ENCODE measurements at places on chromosomes 3 and 15. TPM values are rescaled to one million over a fixed set of nuclear protein-coding genes. Genes with fewer than 3 reads are reported as not detected.

- H3K4me1 ChIP-seq = no peaks in the 10 kb centered on the region
- no peak overlapping the region for H3K4me3 ChIP-seq
- H3K36me3 ChIP-seq = no peaks in the 10 kb centered on the region
- DNase-seq = no peak
- no peak overlapping the region for H3K27ac ChIP-seq
These were observed 353.6 kb upstream of the ZNF717 start for GRCh38 chr3:76138921-76139320.

DNA sequence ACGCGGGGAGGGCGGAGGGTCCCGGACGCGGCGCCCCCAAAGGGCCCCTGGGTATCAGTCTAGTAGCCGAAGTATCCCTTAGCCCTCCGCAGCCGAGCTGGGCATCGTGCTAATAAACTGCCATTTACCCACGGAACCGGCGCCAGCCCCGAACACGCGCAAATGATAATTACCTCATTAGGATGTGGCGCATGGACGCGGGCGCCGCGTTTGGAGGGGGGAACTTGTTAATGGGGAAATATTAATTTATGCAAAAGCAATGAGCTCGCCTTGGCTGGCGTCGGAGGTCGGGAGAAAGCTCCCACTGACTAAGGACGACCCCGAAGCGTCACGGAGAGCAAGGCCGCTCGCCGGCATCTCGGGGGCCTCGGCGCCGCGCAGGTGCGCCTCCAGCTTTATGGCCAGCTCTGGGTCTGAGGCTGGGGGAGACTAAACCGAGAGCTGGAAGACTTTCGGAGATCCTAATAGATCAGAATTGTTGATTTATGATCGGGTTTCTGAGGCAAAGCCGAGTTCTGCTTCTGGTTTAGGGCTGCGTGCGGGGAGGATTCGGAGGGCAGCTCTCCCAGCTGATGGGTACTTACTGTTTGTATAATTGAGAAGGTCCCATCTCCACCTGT lies 474 bp upstream of the FEZF2 start:
- no peak overlapping the region for H3K27ac ChIP-seq
- H3K27me3 ChIP-seq = peaks cover 99% of the 10 kb centered on the region
- H3K4me3 ChIP-seq = peak overlapping the region; percentile 3
- no peaks in the 10 kb centered on the region for H3K36me3 ChIP-seq
- peaks cover 15% of the 10 kb centered on the region for H3K4me1 ChIP-seq

GRCh38 chr3:115657168-115657567 lies 33.9 kb downstream of the GAP43 start:
- no peak overlapping the region for H3K27ac ChIP-seq
- H3K4me3 ChIP-seq = no peak overlapping the region
- no peak for DNase-seq
- H3K4me1 ChIP-seq = peaks cover 9% of the 10 kb centered on the region

DNA sequence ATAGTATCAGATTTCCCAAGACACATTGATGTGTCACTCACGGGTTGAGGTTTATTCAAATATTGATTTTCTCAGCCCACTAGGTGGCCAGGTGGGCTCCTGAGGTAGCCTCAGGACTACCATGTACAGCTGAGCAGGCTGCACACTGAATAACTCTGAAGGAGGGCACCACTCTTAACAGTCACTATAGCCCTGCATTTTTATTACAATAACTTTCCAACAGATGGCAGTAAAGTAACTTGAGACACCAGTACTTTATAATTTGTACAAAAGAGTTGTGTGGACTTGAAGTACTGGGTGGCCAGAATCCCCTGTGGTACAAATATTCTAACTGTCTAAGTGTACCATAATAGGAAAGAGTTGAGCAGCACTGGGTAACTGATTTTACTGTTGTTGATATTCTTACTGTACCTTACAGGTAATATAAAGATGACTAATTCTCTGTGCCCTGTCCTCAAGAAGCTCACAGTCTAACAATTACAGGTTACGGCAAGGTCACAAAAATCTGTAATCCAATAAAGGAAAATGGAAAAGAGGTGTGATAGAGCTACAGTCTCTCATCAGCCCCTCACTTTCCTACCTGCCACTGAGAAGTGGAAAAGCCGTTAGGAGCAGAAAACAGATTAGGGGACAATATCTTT lies 76.0 kb downstream of the ETFA start:
- H3K27me3 ChIP-seq = no peaks in the 10 kb centered on the region
- H3K36me3 ChIP-seq = peaks cover 3% of the 10 kb centered on the region
- H3K27ac ChIP-seq = no peak overlapping the region
- no peaks in the 10 kb centered on the region for H3K4me1 ChIP-seq
- H3K4me3 ChIP-seq = no peak overlapping the region

DNA sequence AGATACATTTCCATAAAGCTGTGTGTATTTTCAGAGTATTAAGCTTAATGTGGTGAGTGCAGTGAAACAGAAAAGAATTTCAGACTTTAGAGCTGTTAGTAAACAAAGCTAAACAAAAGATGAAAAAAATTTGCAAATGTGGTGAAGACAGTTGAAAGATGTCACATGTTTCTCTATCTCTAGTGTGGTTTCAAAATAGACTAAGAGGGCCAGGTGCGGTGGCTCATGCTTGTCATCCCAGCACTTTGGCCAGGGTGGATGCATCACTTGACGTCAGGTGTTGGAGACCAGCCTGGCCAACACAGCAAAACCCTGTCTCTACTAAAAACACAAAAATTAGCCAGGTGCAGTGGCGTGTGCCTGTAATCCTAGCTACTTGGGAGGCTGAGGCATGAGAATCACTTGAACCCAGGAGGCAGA lies 466.0 kb upstream of the NR2F2 start:
- H3K4me1 ChIP-seq = no peaks in the 10 kb centered on the region
- H3K36me3 ChIP-seq = no peaks in the 10 kb centered on the region
- H3K27me3 ChIP-seq = no peaks in the 10 kb centered on the region

DNA sequence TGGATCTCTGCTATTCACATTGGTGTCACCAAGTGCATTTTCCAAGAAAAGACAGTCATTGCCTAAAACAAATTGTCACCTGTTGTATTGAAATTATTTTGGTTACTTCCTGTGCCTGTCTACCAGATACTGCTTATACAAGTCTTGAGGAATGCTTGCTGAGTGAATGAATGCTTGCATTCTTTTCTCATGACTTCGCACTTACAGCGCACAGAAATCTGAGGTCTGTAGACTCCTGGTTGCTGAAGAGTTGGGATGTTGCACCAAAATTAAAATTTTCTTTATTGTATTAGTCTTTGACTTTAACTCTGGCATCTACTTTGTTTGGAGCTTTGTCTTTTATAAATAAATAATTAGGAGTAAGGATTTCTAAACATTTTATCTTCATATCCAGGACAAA lies 28.4 kb downstream of the SH3GL3 start:
- no peaks in the 10 kb centered on the region for H3K27me3 ChIP-seq
- no peak overlapping the region for H3K27ac ChIP-seq
- no peaks in the 10 kb centered on the region for H3K4me1 ChIP-seq
- no peak overlapping the region for H3K4me3 ChIP-seq
- no peak for DNase-seq
- H3K36me3 ChIP-seq = no peaks in the 10 kb centered on the region

GRCh38 chr15:80252121-80252518 lies at the start of gene CTXND1:
CTXND1 (minus strand) TSS chr15:80252213; CDS start chr15:80201949, 50,264 bp downstream.
- H3K27me3 ChIP-seq = peaks cover 66% of the 10 kb centered on the region
- no peak for DNase-seq
- peak within 1 kb of the TSS; percentile 47 for H3K4me3 ChIP-seq

- no peak overlapping the region for H3K27ac ChIP-seq
- DNase-seq = no peak
- no peaks in the 10 kb centered on the region for H3K27me3 ChIP-seq
- H3K4me1 ChIP-seq = peaks cover 33% of the 10 kb centered on the region
These were observed 3.2 kb downstream of the RAP2B start for GRCh38 chr3:153165261-153165681.

DNA sequence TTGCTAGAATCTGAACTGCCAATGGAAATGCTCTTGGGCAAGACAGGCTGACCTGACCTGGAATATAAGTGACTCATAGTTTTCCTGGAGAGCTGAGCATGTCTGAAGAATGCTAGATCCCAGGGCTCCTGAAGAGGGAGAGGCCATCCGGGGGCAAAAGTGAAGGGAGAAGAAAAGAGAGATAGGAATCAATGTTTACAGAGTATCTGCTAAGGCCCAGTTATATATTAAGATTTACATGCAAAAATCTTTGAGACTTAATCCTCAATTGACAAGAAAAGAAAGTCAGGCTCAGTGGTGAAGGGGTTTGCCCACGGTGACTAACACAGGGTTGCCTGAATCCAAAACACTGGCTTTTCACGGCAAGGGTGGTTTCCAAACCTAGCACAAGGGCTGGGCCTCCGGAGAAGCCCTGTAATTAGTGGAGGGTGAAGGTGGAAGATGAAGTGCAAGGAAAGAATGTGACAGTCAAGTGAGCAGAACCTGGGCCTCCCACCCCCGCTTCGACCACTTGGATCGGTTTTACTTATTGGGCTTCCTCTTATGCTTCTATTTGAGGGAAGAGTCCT lies 91.7 kb upstream of the FGF12 start:
- no peak overlapping the region for H3K4me3 ChIP-seq
- no peaks in the 10 kb centered on the region for H3K4me1 ChIP-seq
- no peak overlapping the region for H3K27ac ChIP-seq

DNA sequence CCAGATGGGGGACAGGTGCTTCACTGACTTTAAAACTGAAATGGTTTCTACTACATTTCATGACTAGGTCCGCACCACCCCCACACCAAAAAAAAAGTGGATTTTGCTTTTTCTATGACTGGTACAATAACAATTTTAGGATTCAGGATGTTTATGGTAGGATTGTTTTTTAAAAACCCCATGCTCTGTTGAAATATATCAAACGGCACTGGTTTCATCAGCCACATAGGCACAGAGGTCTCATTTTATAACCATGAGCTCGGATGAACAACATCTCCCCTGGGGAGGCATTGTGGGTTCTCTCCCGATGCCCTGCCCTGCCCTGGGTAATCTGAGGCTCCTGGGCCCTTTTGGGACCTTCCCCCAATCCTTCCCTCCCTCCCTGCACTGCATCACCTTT lies 202.7 kb upstream of the KBTBD8 start:
- H3K4me1 ChIP-seq = no peaks in the 10 kb centered on the region
- no peak overlapping the region for H3K27ac ChIP-seq
- DNase-seq = no peak
- H3K4me3 ChIP-seq = no peak overlapping the region
- no peaks in the 10 kb centered on the region for H3K36me3 ChIP-seq

- H3K4me1 ChIP-seq = no peaks in the 10 kb centered on the region
- H3K4me3 ChIP-seq = no peak overlapping the region
- DNase-seq = no peak
These were observed 577.0 kb upstream of the MDFIC2 start for GRCh38 chr3:70889162-70890019.

Gene GTF2A2
- 89.4 TPM for total RNA-seq

Gene FBXO40
- total RNA-seq = 0.09 TPM

Gene CDHR4
- total RNA-seq = 9.6 TPM

Gene FGF7
- total RNA-seq = 24.2 TPM

Gene ITGB5
- 93.1 TPM for total RNA-seq
